ENCODE measurements at places on chromosomes 16 and 17. TPM values are rescaled to one million over a fixed set of nuclear protein-coding genes. Genes with fewer than 3 reads are reported as not detected.

GRCh38 chr17:8375738-8376259, 705 bp downstream of the KRABD2 start:
- no peak for DNase-seq

DNA sequence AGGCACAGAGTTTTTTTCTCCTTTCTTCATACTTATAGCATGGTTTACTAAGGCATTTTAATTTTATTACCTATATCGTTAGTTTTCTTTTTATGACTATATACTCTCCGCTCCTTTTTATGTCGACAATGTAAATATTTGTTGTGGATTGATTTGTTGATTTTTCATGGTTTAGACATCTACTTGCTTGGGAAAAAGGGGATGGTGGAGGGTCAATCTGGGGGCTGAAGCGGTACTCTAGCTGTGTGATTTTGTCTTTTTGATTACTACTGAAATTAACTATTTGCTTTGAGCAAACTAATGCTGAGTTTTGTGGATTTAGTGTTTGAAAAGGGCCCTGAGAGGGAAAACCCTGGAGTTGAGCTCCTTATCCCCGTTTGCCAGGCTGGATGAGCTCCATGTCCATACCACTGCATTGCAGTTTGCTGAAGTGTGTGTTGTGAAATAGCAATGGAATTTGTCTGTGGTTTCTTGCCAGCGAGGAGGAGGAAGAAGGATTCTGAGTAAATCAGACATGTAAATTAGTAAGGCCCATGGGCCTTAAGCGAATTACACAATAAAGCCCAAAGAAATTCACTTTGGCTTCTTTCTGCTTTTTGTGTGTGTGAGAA, 72.0 kb downstream of the FTO start:
- no peak for DNase-seq

DNA sequence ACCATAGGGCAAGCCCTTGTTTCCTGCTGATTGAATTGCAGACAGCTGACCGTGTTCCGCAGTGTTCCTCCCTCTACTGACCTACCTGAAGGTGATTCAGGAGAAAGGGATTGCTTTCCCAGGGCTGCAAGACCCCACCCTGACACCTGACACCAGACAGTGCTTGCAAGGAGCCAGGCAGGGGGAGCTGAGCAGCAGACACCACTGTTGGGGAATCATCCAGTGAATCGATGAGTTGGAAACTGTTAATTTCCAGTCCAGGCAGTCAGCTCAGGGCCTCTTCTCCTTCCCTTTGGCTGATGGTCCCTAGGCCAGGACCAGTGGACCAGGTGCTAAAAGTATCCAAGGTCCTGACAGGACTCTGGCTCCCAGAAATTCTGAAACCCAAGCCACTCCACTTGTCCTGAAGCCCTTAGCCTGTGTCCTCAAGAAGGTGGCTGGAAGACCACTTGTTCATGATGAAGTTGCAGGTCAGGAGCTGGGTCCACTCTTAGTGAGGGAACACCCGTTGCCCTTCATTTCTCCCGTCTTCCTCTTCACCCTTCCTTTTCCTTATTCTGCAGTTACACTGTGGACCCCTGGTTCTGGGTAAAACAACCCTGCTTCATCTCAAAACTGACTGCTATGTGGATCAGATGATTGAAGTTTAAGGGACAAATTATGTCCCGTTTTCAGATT, 9.5 kb upstream of the UNK start:
- no peak for DNase-seq

DNA sequence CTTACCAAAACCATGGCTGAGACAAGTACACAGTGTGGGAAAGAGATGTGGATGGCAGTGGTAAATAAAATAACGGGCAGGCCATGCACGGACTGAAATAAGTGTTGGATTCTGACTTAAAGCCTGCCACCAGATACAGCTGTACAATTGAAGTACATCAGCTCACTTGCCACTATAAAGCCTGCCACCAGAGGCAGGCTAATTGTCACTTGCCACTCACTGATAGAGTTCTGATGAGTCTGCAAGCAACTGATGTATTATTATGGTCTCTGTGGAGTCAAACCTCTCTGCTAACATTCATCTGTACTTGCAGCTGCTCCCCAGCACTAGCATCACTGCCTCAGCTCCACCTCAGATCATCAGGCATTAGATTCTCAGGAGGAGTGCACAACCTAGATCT, 93.0 kb downstream of the CYTH1 start:
- no peak for DNase-seq

DNA sequence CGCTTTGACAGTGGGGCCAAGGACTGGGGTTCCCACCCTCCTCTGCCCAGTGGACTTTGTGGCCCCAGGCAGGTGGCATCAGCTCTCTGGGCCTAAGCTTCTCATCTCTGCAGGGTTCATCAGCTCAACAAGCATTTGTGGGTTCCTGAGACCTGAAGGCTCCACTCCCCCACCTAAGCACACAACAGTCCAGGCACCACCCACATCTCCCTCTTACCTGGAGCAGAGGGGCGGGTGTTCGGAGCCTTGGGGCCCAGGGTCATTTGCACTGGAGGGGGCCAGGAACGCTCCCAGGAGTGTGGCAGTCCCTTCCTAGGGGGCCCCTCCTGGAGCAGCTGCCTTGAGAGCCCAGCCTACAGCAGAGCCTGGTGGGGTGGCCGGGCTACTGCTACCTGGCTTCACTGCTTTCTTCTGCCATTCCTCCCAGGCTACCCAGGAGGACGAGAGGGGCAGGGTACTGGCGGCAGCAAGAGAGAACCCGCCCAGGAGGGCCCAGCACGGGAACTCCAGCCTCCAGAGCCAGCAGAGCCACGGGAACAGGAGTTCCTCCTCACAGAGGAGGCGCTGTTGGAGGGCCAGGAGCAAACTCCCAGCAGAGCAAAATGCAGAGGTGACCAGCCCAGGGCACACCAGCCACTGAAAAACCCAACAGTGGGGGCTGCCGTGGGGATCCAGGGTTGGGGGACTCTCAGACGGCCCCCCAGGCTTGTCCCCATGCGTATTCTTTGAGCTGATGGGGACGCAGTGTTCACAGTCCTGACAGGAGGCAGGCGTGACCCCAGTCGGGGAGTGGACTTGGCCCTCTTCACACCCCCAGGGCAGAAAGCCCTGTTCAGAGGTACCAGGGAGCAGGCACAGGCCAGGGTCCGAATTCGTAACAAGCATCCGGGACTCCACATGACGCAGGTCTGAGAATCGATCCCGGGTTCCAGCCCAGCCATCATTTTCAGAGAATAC, 35.1 kb upstream of the SLC38A10 start:
- no peak for DNase-seq

DNA sequence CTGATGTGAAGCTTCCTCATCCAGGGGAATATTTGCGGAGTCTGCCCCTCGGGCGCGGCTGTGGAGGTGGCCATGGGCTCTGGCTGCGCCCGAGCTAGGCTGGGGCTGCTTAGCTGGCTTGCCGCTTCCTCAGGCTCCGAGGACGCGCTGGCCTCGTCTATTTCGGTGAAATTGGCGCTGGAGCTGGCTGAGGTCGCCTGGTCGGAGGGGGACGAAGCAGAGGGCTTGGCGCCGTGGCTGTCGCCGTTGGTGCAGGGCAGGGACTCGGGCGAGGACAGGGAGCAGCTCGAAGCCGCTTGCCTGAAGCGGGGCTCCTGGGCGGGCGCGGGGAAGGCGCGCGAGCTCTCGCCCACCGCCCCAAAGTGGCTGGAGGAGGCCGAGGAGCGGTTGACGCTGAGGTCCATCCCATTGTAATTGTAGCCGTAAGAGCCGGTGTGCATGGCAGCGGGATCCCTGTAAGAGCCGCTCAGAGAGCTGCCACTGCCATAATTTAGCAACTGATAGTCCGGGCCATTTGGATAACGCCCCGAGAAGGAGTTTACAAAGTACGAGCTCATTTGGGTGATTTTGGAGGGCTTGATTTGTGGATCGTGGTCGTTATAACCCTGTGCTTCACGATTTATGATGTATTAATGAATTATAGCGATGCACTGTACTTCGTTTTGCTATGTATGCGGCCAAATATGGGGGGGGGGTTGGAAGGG, at the start of gene HOXB5:
HOXB5 (minus strand) TSS at position 654 of the 704 bp plus-strand sequence; CDS start at position 557, 97 bp downstream.
- no peak for DNase-seq

- no peak for DNase-seq
Measured at GRCh38 chr17:58081646-58082340, 1.4 kb upstream of the DYNLL2 start.

ASPA gene
- total RNA-seq = not detected

TMEM235 gene
- total RNA-seq = not detected

SULT1A3 gene
- 19.4 TPM for total RNA-seq

ARL2BP gene
- 116 TPM for total RNA-seq

MAF gene
- 12.0 TPM for total RNA-seq
